NCI-H526 treated with DMSO at 0.1 percent for 48 hours (cell line): ENCODE measurements at places on chromosomes 13 and 19.

DNA sequence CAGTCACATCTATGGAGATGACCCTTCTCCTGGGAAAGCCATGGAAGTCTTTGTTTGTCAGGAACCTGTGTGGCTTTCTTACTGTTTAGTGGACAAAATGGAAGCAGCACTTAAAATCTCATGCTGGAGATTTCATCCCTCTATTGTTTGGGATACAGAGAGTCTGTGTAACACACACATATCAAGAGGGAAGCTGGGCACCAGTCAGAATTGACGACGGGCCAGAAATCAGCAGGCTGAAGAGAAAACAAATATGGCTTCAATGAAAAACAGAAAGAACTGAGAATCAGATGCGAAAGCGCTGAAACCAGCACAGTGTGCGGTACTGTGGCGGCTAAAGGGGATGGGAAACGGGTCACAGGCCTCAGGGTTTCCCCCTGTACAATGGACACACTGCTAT is 72.2 kb upstream of the WASF3 start:
- DNase-seq, result no peak

DNA sequence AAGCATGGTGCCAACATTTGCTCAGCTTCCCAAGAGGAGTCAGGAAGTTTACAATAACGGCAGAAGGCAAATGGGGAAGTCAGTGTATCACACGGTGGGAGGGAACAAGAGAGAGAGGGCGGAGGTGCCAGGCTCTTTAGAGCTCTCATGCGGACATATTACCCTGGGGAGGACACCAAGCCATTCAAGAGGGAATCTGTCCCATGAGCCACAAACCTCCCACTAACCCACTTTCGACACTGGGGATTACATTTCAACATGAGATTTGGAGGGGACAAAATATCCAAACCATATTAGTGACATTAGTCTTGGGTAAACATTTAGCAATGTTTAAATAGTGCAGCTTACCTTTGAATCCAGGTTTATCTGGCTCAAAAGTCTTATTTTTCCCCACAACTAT is 69.9 kb downstream of the SLAIN1 start:
- no peak for DNase-seq

- peak; percentile 88 for DNase-seq
These were observed at the start of gene ZNF677 for GRCh38 chr19:53254411-53255341. Gene ZNF677, minus strand, starts transcription at chr19:53254873. Its CDS starts 3,323 bp downstream, at chr19:53251550.

- DNase-seq, result no peak
These were observed 58.7 kb downstream of the SLC15A1 start for GRCh38 chr13:98693756-98694155.

- DNase-seq, result no peak
These were observed 236.3 kb downstream of the SLC7A1 start for GRCh38 chr13:29359181-29359580.

DNA sequence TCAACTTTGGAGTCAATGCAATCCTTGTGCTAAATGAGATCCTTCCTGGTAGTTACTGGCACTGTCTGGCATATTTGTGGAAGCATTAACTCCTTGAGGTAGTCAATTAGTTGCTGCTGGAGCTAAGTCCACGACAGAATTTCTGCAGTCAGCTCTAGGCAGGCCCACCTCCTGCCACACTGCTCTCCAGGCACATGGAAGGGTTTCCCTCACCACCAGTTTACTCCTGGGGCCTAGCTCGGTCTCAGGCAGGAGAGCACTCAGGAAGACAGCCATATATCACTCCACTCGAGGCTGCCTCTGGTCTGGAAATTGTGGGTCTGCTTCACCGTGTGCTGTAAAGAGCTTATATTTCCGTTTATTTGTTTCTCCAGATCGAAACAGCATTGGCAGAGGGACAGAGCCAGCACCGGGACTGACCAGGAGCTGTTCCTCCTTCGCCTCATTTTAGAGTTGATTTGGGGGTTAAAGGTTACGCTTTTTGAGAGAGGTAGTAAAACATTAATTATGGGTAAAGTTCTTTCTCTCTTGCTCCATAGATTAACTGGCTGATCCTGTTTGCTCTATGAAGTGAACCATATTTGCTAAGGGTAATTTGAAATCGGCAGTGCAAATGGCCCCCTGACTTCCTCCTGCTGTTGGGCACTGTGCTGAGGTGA is 20.6 kb upstream of the GTF3A start:
- no peak for DNase-seq

GRCh38 chr13:107450931-107451330 is 764.4 kb downstream of the LIG4 start:
- DNase-seq, result no peak

- no peak for DNase-seq
These were observed 305.6 kb downstream of the COG6 start for GRCh38 chr13:39961036-39961435.

- no peak for DNase-seq
These were observed 3.9 kb downstream of the EEF1AKMT1 start for GRCh38 chr13:20769834-20770233.

DNA sequence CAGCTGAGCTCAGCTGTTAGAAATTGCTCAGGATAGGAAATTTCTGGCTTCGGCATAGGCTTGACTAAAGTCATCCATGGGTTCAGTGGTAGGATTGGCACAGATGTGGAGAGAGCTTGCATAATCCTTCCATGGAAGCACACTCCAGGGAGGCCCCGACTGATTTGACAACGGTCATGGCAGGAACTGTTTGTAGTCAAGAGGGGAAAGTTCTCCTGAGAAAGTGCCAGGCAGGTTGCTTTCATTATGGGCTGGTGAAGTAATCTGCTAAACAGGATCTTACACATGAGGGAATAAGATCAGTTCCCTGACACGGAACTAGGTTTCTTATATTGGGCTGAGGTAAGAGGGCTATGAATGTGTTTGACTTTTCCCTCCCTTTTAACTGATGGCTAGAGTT is 120.1 kb downstream of the RGCC start:
- no peak for DNase-seq

- DNase-seq, result no peak
These were observed 285.1 kb downstream of the SPRY2 start for GRCh38 chr13:80055847-80056246.

- DNase-seq, result no peak
These were observed 152.2 kb downstream of the DCT start for GRCh38 chr13:94327318-94327717.

DNA sequence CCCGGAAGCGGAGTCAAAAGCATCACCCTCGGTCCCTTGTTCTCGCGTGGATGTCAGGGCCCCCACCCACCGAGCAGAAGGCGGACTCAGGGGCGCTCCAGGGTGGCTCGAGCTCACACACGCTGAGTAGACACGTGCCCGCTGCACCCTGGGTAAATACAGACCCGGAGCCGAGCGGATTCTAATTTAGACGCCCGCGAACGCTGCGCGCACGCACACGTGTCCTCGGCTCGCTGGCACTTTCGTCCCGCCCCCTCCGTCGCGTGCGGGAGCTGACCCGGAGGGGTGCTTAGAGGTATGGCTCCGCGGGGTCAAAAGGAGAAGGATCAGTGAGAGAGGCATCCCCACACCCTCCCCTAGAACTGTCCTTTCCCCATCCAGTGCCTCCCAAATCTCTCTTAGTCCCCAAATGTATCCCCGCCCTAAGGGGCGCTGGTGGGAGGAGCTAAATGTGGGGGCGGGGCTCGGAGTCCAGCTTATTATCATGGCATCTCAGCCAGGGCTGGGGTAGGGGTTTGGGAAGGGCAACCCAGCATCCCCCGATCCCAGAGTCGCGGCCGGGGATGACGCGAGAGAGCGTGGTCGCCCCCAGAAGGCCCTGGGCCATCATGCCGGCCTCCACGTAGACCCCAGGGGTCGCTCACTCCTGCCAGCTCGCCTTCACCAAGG is 451 bp upstream of the ICAM5 start:
- DNase-seq, result no peak

DNA sequence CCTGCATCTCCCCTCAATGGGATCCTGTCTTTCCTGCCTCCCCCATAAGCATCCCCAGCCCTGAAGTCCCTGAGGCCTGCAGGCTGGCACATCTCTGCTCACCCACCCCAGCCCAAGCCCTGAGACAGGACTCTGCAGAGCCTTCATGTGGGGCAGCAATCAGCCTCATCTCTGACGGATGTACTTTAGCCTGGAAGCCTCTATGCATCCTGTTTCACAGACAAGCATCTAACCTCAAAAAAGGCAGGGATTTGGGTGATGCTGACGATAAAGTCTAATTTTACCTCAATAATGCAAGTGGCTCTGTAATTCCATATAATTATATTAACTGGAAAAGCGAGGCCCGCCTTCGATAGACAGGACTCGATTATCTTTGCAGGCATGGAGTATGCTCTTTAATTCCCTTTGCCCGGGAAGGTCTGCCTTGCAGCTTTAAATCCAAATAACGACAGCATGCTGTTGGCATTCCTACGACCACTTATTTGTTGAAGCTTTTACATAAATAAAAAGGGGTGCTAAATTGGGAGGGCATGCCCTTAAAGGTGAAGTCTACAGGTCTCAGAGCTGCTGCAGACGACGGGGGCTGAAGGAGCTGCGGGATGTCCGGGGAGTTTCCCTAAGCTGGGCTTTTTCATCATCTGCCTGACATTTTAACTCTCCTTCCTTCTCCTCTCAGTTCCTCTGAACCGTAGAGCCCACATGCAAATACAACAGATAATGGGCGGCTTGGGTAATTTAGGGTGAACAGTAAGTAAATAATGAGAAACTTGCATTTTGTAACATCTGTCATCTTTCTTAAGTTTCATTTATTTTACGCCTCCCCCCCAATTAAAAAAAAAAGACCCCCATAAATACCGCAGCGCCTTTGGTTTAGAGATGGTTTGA is 211.5 kb downstream of the URI1 start:
- DNase-seq, result peak; percentile 66

- DNase-seq, result no peak
These were observed 1.9 kb upstream of the CACNG7 start for GRCh38 chr19:53907193-53907581.

DNA sequence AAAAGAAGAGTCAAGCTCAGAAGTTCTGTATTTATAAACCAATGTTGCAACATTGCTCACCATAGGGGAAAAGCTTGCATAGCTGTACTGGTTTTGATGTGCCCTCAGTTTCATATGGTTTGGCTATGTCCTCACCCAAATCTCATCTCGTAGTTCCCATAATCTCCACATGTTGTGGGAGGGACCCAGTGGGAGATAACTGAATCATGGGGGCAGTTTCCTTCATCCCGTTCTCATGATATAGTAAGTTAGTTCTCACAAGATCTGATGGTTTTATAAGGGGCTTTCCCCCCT is 73.9 kb downstream of the TNFRSF19 start:
- DNase-seq, result no peak

DNA sequence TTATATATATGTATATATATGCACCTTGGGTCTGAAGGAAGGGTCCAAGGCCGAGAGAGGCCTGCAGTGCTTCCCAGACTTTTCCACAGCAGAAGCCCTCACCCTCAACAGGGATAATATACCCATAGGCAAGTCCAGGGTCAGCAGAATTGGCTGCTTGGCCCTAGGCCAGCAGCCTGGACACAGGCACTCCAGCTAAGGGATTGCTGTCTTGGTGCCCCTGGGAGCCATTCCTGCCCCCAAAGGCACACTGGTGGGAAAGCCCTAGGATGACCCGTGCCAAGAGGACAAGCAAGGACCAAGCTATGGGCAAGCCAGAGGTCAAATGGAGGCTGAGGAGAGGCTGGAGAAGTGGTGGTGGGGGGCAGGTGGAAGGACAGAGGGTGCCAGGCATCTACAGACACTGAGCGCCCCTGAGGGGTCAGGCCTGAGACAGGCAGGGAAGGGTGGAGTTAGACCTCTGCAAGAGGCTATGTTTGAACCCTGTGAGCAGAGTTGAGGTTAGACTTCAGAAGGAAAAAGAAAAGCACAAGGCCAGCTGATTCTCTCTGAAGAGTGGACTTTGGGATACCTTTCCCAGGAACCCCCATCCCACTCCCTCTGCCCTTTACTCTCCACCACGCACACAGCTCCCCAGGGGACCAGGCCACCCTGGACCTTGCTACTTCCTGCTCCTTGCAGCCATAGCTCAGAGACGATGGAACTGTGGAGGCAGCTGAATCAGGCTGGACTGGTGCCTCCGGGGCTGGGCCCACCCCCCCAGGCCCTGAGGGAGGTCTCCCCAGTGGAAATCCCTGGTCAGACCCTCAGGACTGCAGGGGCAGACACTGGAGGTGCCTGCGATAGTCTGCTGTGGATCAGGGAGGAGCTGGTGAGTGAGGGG is at the start of gene ERICH4:
Gene ERICH4, plus strand, starts transcription at position 684 of the 883 bp plus-strand sequence. Its CDS starts 14 bp downstream, at position 698.
- DNase-seq, result no peak

GRCh38 chr13:68727165-68727564 is 1380.5 kb upstream of the ATXN8OS start:
- DNase-seq, result no peak

DNA sequence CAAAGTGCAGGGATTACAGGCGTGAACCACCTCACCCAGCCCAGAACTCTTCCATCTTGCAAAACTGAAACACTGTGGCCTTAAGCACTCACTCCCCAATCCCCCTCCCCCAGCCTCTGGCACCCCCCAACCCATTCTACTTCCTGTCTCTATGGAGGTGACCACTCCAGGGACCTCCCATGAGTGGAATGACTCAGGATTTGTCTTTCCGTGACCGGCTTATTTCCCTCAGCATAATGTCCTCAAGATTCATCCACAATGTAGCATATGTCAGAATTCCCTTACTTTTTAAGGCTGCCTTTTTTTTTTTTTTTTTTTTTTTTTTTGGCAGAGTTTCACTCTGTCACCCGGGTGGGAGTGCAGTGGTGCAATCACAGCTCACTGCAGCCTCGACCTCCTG is 3.6 kb upstream of the F2RL3 start:
- DNase-seq, result no peak

DNA sequence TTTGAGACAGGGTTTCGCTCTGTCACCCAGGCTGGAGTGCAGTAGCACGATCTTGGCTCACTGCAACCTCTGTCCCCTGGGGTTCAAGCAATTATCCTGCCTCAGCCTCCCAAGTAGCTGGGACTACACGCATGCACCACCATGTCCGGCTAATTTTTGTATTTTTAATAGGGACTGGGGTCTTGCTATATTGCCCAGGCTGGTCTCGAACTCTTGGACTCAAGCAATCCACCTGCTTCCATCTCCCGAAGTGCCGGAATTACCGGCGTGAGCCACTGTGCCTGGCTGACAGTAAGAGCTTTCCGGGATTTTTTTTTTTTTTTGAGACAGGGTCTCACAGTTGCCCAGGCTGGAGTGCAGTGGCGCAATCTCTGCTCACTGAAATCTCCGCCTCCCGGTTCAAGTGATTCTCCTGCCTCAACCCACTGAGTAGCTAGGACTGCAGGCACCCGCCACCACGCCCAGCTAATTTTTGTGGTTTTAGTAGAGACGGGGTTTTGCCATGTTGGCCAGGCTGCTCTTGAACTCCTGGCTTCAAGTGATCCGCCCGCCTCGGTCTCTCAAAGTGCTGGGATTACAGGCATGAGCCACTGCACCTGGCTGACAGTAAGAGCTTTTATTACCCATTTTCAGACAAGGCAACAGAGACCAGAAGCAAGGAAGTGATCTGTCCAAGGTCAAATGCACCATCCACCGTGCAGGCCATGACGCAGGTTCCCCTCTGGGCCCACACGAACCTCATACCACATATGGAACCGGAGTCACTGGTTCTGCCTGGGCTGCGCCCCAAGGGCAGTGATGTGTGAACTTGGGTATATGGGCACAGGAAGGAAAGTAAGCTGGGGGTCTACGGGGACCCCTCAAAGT is 21.0 kb downstream of the RFX1 start:
- DNase-seq, result no peak
